Natural killer cell treated with Interleukin-12 subunit alpha and Interleukin-12 subunit beta and Interleukin-15 and Interleukin-18, amount 100 ng/mL, for 72 hours (primary cell): ENCODE measurements at places on chromosomes 1 and 21.

- no peak for DNase-seq
These were observed 2.9 kb downstream of the SDCCAG8 start for GRCh38 chr1:243258731-243259130.

- no peak for DNase-seq
These were observed 232.8 kb upstream of the PTBP2 start for GRCh38 chr1:96488777-96489176.

- DNase-seq, result no peak
These were observed 100.0 kb upstream of the NRIP1 start for GRCh38 chr21:15164678-15165303.

DNA sequence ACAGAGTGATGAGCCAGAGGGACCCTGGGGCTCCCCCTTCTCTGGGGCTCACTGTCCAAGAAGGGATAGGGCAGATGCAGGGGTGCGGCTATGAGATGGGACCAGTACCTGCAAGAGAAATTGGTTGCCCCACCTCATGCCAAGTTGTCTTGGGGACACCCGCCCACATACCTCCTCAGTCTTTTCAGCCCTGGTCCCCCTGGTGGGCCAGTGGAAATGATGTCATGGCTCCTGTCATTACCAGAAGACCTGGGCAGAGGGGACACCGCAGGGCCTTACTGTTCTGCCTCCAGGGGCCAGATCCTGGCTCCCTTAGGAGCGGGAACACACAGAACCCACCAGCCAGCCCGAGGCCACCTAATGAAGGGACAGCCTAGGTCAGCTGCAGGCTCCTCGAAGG is 63.2 kb downstream of the CDK18 start:
- DNase-seq, result no peak

GRCh38 chr1:32696041-32696440 is 6.5 kb downstream of the SYNC start:
- DNase-seq, result no peak

DNA sequence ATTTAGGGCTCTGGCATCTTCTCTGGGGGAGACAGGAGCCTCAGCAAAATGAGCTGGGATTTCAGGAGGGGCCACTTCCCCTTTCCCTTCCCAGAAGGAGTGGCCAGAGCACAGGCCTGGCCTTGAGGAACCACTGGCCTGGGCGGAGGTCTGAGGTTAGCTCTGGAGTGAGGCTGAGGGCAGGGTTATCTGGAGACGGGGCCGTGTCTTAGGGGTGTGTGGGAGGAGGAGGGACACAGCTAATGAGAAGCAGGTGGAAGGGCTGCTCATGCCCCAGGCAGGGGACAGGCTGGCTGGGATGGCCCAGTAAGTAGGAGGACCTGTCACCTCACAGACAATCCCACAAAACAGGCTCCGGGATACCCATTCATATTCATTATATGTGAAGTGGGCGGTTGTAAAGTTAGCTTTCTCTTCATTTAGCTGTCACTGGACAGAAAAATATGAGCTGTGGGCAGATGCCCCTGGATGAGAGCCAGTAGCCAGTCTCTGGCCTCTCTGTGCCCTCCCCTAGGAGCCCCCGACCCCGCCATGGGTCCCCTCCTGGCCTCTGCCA is 12.4 kb downstream of the ALX3 start:
- DNase-seq, result no peak

- DNase-seq, result no peak
These were observed 263.8 kb downstream of the KAZN start for GRCh38 chr1:14862114-14862771.

GRCh38 chr1:81617308-81617967 is 183.3 kb upstream of the ADGRL2 start:
- DNase-seq, result no peak

GRCh38 chr1:71298633-71299032 is 217.8 kb upstream of the ZRANB2 start:
- DNase-seq, result no peak

DNA sequence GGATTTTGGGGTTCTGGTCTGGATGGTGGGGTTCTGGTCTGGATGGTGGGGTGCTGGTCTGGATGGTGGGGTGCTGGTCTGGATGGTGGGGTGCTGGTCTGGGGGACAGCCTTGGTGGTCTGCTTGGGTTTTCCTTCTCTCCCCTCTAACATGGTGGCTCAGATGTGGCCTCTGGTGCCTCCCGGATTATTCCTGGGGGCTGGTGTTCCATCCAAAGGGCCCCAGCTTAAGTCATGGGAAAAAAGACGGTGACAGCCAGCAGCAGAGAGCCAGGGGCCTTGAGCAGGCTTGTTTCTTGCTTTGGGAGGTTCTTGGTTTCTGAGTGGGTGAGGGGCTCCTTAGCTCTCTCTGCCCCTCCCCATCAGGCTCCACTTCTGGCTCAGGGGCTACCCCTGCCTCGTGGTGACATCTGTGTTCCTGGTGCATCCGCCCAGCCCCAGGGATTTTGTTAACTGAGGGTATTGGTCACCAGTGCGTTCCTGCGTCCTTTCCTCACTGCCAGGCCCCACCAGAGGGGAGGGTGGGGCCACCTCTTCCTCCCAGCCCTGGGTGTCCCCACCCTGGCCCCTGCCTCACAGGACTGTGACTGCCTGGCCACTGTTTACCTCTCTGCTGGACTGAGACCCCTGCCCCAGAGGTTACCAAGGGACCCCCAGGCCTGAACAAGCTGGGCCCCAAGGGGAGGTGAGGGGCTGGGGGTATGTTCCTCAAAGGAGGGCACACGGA is 43.2 kb upstream of the ACTRT2 start:
- DNase-seq, result peak; percentile 34

DNA sequence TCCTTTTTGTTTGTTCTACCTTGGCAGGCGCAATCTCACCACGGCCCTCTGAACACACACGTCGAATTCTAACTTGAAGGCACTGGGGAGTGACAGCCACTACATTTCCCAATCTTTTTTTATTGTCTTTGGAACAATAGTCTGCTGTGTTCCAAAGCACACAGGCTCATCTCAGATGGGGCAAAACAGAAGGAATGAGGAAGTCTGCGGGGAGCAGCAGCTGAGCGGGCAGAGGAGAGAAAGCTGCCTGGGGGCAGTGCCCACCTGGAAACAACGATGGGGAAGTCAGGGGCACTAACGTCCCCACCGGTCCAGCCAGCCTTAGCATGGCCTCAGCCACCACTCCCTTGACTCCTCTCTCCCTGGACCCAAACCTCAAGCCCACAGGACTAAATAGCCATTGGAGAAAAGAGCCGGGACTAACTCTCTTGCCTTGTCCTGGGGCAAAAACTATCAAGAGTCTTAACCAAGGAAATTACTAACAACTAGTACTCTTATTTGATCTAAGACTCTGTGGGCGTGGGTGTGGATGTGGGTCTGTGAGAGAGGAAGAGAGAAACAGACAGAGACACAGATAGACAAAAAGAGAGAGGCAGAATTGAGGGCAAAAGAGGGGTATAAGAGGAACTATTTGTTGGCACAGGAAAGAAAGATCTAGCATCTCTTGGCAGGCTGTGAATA is 34.2 kb downstream of the SYF2 start:
- no peak for DNase-seq

- no peak for DNase-seq
These were observed 48.6 kb upstream of the PTGFRN start for GRCh38 chr1:116861137-116861536.

DNA sequence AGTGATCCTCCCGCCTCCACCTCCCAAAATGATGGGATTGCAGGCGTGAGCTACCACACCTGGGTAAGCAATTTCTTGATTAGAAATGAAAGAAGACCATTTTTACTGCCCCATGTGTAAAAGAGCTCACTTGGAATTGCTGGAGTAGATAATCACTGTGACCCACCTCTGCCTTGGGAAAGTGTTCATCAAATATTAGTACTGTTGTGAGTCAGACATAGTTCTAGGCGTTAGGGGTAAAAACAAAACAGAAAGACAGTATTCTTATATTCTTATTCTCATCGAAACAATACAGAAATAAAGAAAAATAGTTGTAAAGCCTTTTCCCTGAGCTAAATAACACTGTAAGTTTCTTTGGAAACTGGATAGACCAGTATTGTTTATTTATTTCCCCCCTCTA is 36.2 kb downstream of the CELF3 start:
- DNase-seq, result no peak

GRCh38 chr1:107954126-107954525 is 10.9 kb downstream of the VAV3 start:
- DNase-seq, result no peak

DNA sequence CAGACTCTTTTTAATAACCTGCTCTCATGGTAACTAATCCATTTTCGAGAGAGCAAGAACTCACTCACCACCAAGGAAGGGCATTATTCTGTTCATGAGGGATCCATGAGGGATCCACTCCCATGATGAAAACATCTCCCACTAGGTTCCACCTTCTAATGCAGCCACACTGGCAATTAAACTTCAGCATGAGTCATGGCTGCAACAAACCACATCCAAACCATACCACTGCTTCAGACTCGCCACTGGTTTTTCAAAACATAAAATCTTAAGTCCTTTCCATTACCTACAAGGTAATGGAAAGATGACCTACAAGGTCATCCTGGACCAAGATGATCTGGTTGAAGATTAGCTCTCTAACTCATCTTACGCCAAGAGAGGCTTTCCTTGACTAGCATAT is 405.1 kb downstream of the VAV3 start:
- no peak for DNase-seq
